ENCODE measurements at places on chromosomes 12 and 14. TPM values are rescaled to one million over a fixed set of nuclear protein-coding genes. Genes with fewer than 3 reads are reported as not detected.

The TEX52 gene
- total RNA-seq, result not detected

The RNASE4 gene
- 8.1 TPM for total RNA-seq

DNA sequence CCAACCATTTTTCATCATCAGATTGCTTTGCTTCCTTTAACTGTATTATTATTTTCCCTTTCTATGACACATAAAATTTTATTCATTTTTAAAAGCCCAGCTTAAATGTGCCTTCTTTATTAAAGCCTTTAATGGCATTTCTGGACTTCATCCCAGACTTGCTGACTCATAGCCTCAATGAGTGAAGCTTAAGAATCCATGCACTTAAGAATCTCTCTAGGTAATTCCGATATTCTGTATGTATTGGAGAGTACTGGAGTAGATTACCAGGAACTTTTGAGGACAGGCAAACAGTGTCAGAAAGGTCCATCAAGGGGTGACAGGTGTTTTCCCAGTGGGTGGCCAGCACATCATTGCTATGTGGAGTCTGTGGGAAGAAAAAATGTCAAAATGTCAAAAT is 107.9 kb downstream of the PTPRQ start:
- H3K4me3 ChIP-seq, result no peak overlapping the region
- H3K4me1 ChIP-seq, result peaks cover 13% of the 10 kb centered on the region
- no peaks in the 10 kb centered on the region for H3K27me3 ChIP-seq

GRCh38 chr12:58906917-58907316 is 13.4 kb downstream of the LRIG3 start:
- DNase-seq, result no peak
- peak overlapping the region; percentile 61 for H3K27ac ChIP-seq
- no peaks in the 10 kb centered on the region for H3K27me3 ChIP-seq

DNA sequence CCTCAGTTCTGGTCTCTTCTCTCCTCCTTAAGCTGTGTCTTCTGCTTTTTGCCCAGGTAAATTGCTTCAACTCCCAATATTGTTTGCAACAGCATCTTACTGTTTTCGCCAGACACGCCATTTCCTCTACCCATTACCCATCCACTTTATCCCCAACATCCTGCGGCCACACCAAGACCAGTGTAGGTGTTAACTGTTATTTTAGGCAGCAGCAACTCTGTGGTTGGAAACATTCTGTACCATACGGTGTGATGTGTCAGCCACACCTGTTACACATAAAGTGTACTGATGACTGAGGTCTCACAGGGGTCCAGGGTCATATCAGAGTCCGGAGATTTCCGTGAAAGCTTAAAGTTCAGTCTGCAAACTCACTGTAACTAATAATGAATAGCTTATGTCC is 21.8 kb upstream of the KLRD1 start:
- no peak for DNase-seq
- peaks cover 8% of the 10 kb centered on the region for H3K27me3 ChIP-seq
- no peak overlapping the region for H3K4me3 ChIP-seq
- H3K4me1 ChIP-seq, result no peaks in the 10 kb centered on the region
- no peaks in the 10 kb centered on the region for H3K36me3 ChIP-seq
